ENCODE measurements at places on chromosomes 12 and 14.
A peak's percentile ranks its signal among the peaks of the same experiment; 100 is the strongest.

DNA sequence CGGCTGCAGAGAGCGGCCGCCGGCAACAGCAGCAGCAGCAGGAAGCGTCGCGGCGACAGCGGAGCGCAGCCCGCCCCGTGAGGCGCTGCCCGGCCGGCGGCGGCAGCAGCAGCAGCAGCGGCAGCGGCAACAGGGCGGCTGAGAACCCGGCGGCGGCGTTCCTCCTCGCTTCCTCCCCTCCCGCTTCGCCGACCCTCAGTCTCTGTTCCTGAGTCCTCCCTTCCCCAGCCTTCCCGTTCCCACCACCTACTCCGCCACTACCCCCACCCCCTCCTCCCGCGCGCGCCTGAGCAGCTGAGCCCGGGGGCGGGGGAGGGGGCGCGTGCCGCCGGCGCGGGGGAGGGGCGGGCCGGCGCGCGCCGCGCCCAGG lies 310 bp downstream of the BICDL1 start:
- no peak for DNase-seq

- DNase-seq: no peak
Measured at GRCh38 chr14:72640911-72641485, 252.9 kb downstream of the DPF3 start.

GRCh38 chr12:132269271-132269968 lies 60.0 kb downstream of the GALNT9 start:
- no peak for DNase-seq

DNA sequence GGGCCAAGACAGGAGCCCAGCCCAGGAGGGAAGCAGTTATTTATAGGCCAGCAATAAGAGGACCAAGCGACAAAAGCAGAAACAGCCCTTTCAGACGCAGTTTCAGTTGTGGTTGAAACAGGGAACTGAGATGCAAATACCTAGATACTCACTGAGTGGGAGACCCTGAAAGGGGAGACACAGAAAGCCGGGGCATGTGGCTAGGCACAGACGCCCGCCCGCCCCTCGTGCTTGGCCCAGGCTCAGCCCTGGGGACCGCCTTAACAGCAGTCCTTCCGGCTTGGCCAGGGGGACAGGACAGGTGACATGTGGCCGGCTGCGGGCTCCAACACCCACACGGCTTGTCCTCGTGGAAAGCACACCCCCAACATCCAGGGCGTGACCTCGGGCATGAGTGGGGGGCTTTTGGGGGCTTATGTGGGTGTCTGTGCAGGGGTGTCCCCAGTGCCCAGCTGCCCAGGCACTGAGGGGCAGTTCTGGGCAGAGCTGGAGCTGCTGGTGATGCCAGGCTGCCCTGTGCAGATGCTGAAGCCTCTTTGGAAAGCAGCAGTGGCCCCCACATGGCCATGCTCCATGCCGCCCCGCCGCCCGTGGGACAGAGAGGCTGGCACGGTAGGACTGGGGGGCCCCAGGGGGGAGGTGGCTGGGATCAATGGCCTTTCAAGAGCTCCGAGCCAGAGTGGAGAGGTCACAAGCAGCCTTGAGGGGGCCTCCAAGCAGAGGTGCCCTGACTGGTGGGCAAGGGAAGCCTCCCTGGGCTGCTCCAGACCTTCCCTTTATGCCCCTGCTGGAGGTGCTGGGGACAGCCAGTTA lies 2.1 kb downstream of the PLD4 start:
- no peak for DNase-seq

- DNase-seq: no peak
Measured at GRCh38 chr12:32501835-32502333, 102.5 kb downstream of the FGD4 start.

GRCh38 chr12:111444925-111445725 lies 39.4 kb downstream of the SH2B3 start:
- DNase-seq: peak; percentile 84

- no peak for DNase-seq
Measured at GRCh38 chr14:95250140-95250769, 69.5 kb downstream of the CLMN start.

- no peak for DNase-seq
Measured at GRCh38 chr12:111209811-111210210, 159.1 kb downstream of the PHETA1 start.

DNA sequence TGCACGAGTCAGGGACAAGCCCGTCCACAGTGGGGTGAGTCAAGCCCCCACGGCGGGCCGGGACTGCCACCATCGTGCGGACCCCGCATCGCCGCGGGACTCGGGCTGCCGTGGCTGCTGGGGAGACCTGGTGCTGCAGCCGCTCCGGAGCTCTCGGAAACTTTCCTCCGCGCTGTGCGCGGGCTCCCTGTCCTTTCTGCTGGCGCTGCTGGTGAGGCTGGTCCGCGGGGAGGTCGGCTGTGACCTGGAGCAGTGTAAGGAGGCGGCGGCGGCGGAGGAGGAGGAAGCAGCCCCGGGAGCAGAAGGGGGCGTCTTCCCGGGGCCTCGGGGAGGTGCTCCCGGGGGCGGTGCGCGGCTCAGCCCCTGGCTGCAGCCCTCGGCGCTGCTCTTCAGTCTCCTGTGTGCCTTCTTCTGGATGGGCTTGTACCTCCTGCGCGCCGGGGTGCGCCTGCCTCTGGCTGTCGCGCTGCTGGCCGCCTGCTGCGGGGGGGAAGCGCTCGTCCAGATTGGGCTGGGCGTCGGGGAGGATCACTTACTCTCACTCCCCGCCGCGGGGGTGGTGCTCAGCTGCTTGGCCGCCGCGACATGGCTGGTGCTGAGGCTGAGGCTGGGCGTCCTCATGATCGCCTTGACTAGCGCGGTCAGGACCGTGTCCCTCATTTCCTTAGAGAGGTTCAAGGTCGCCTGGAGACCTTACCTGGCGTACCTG lies 1.1 kb downstream of the PDE3A start:
- DNase-seq: peak; percentile 89

- DNase-seq: peak; percentile 70
Measured at GRCh38 chr12:6827437-6827911, 733 bp upstream of the P3H3 start.

Measured in ascending aorta (tissue), 2 donors.